ENCODE measurements at places on chromosomes 4 and X.

DNA sequence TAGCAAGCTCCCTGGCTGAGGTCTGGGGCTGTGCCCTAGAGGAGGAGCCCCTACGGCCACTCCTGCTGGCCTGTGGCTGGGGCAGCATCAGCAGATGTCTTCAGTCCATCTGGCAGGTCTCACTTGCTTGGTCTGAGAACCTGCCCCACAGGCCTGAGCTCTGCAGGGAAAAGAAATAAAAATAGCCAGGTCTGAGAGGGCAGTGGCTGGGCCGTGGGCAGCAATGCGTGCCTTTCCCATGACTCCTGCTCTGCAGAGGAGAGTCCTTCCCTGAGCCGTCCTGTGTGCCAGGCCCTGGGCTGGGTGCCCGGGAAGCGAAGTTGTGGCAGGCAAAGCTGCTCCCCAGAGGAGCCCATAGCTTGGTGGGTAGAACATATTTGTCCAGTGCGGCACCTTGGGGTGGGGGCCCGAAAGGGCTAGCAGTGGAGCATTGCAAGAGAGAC, 11.3 kb upstream of the KIAA0232 start:
- no peak for DNase-seq

DNA sequence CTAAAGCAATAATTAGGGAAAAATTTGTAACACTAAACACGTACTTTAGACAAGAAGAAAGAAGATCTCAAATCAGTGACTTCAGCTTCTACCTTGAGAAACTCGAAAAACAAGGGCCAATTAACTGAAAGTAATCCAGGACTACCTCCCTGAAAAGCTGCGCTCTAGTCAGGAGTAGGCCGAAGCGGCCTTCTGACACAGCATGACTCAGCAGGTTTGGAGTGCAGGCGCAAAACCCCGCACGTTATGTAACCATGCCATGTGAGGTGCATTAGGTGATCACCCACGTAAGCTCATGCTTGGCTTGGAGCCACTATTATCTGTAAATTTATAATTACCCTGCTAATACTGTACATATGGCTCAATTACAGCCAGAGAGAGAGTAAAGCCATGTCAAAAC, 52.8 kb upstream of the CCDC149 start:
- DNase-seq, result peak; percentile 38

DNA sequence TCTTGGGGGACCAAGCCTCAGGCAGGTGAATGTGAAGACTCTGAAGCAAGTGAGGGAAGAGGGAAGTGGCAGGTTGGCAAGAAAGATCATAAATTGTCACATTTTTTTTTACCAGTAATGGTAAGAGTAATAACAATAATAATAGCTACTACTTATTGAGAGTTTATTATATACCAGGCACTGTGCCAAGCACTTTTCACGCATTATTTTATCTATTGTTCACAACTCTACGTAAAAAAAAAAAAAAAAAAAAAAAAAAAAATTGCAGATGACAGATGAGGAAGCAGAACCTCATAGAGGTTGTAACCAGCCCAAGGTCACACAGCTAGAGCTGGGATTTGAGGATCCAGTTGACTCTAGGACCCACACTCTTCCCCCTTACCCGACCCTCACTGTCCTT, 40.9 kb downstream of the TSC22D3 start:
- no peak for DNase-seq

GRCh38 chrX:100696699-100697351, 35.1 kb downstream of the SYTL4 start:
- no peak for DNase-seq

- no peak for DNase-seq
These were observed 138.2 kb downstream of the GUCY2F start for GRCh38 chrX:109343671-109344070.

GRCh38 chr4:184269879-184270430, 52.3 kb upstream of the ENPP6 start:
- no peak for DNase-seq

DNA sequence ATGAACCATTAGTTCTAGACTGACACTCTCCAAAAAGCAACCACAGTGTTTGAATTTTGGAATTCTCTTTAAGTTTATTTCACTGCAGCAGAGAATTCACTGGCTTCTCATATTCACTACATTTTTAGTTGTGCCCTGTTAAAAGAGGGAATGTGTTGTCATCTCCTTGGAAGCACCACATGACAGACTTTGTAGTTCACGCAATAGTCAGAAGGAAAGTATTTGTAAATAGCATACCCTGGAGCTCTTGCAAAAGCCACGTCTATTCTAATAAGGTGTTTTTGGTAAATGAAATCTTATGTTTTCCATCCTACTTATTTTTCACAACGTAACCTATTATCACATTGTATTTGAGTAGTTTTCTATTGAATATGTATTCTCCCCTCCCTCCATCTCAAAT, 25.8 kb downstream of the DOCK11 start:
- no peak for DNase-seq

Measured in KBM-7 (cell line).